ENCODE measurements at places on chromosomes 4 and X.

DNA sequence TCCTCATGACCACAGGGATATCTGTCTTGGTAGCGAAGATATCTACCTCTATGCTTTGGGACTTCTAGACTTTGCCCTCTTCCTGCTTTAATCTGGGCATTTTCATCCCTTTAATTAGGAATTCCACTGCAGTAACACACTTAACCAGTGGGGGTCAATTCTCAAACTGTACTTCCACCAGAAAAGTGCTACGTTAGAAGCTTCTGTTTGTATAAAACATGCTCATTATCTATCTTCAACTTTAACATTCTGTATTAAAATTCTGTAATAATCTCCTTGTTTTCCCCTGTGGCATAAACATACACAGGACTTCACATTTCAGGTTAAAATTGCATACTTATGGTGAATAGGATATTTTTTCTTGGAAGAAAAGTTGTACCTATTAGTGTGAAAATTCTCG lies 105.6 kb downstream of the AMMECR1 start:
- H3K36me3 ChIP-seq = peaks cover 4% of the 10 kb centered on the region
- no peaks in the 10 kb centered on the region for H3K27me3 ChIP-seq
- no peak overlapping the region for H3K4me3 ChIP-seq
- DNase-seq = no peak

DNA sequence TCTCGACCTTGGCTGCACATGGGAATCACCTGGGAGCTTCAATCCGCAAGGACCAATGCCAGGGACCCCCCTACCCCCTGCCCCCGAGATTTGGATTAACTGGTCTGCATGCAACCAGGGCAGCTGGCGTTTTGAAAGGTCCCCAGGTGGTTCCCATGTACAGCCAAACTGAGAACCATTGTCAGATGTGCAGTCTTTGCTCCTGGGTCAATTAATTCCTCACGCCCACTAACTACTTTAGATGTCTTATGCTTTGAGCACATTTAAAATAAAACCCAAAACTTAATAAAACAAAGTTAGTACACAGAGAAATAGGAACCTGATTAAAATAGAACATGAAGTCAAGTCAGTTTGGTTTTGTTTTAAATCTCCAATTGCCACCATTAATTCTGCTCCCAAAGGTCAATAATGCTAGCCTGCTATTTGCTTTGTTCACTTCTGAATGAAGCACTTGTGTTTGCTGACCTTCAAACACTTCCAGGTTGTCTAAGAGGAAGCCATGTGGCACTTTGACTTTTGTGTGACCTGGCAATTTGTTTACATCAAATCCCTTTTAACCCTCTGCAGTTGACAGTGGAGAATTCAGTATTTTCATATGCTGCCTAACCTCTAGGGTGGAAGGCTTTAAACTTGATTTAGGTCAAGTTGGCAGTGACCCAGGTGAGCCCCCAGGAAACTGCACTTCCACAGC lies 27.2 kb upstream of the TMSB4X start:
- H3K36me3 ChIP-seq = no peaks in the 10 kb centered on the region
- H3K4me1 ChIP-seq = peaks cover 60% of the 10 kb centered on the region
- peak overlapping the region; percentile 76 for H3K27ac ChIP-seq
- H3K4me3 ChIP-seq = no peak overlapping the region
- no peak for DNase-seq
- no peaks in the 10 kb centered on the region for H3K27me3 ChIP-seq

GRCh38 chr4:169601016-169601771 lies 11.2 kb downstream of the NEK1 start:
- no peak overlapping the region for H3K27ac ChIP-seq
- H3K4me3 ChIP-seq = no peak overlapping the region
- H3K4me1 ChIP-seq = peaks cover 31% of the 10 kb centered on the region
- no peak for DNase-seq
- no peaks in the 10 kb centered on the region for H3K27me3 ChIP-seq
- peaks cover 13% of the 10 kb centered on the region for H3K36me3 ChIP-seq

DNA sequence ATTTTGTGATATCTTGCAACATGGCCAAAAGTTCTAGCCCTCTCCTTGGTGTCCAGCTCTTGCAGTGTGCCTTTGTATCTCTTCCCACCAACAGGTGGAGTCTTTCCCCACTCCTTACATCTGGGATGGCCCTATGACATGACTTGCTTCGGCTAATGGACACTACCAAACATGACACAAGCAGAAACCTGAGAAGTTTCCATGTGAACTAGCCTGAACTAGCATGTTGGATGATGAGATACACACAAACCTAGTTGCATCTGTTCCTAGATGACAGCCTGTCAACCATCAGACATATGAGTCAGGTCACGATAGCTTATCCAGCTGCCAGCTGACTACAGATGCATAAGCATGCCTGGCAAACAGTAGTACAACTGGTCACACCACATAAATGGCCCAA lies 207.5 kb upstream of the FTHL17 start:
- H3K36me3 ChIP-seq = no peaks in the 10 kb centered on the region
- H3K4me3 ChIP-seq = no peak overlapping the region
- DNase-seq = no peak

DNA sequence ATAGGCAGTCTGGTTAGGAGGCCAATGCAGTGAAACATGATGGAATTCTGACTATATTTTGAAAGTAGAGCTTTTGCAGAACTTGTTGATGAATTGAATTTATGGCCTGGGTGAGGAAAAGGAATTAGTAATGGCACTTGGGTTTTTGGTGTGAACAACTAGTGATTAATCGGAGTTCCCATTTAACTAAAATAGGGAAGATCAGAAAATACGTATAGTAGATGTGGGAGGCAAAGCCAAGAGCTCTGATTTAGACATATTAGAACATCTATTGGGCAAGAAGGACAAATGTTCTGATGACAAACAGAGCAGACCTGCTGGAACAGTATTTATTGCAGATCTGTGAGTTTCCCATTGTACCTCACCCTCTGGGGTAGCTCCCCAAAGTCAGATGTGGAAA lies 12.3 kb upstream of the NDP start:
- H3K4me3 ChIP-seq = no peak overlapping the region
- no peak overlapping the region for H3K27ac ChIP-seq
- DNase-seq = no peak
- H3K4me1 ChIP-seq = no peaks in the 10 kb centered on the region
- no peaks in the 10 kb centered on the region for H3K36me3 ChIP-seq

DNA sequence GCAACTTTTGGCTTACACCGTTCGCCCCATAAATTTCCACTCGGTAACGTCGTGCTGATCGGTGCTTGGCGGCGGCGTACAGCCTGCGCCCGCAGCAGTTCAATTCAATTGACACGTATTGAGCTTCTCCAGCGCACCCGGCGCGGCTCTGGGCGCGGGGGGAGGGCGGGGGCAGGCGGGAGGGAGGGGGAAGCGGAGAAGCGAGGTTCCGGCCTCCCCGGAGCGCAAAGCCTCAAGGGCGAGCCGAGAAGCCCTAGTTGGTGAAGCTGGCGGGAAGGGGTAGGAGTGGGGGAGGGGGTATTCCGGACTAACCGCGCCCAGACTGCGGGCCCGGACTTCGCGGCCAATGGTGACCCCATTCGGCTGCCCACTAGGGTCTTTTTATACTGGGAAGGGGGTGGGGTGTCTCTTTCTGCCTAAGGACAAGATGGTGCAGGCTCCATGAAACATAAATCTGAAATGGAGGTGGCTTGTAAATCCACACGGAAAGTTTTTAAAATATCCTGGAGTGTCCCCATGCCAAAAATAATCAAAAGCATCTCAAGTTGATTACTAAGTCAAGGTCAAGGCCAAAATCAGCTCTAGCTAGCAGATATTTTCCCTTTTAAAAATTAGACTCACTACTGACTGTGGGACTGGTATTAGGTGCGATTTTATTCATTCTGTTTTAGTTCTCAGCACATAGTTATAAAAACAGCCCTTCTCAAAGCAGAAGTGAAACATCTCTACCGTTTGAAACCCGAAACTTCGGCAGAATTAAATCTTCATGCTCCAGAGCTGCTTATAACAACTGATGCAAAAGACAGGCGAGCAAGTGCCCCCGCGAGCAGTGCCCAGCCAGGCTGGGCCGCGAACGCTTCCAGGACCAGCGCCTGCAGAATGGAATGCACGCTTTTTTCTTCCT lies 1.5 kb upstream of the BCOR start:
- H3K4me1 ChIP-seq = peaks cover 14% of the 10 kb centered on the region
- H3K4me3 ChIP-seq = peak overlapping the region; percentile 80
- peaks cover 4% of the 10 kb centered on the region for H3K36me3 ChIP-seq
- H3K27ac ChIP-seq = peak overlapping the region; percentile 91

DNA sequence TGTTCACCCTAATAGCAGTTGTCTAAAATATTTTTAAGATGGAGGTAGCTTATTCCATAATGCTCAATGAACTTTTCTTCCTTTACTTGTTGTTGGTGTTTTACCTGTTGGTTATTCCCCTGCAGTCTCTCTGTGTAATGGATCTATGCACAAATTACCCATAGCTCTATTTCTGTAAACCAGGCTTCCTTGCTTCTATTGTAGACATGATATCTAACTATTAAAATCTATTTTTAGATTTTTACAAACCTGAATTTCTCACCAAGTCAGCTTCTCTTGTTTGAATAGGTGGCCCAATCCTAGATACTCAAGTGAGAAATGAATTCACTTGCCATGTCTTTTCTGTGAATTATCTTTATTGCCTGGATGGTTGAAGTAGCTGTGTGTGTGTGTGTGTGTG lies 24.8 kb downstream of the BMP2K start:
- no peaks in the 10 kb centered on the region for H3K27me3 ChIP-seq
- no peak overlapping the region for H3K27ac ChIP-seq

- DNase-seq = no peak
- no peaks in the 10 kb centered on the region for H3K36me3 ChIP-seq
- H3K27ac ChIP-seq = no peak overlapping the region
- H3K4me1 ChIP-seq = no peaks in the 10 kb centered on the region
- peaks cover 12% of the 10 kb centered on the region for H3K27me3 ChIP-seq
Observed at GRCh38 chr4:145565328-145565727, 53.9 kb upstream of the MMAA start.

GRCh38 chrX:42524379-42524778 lies 253.6 kb downstream of the PPP1R2C start:
- H3K27me3 ChIP-seq = no peaks in the 10 kb centered on the region
- H3K4me1 ChIP-seq = no peaks in the 10 kb centered on the region
- H3K27ac ChIP-seq = no peak overlapping the region
- no peaks in the 10 kb centered on the region for H3K36me3 ChIP-seq

GRCh38 chrX:47515941-47516665 lies 33.1 kb upstream of the ZNF41 start:
- H3K4me3 ChIP-seq = no peak overlapping the region
- H3K36me3 ChIP-seq = no peaks in the 10 kb centered on the region
- peaks cover 10% of the 10 kb centered on the region for H3K27me3 ChIP-seq
- peaks cover 16% of the 10 kb centered on the region for H3K4me1 ChIP-seq
- no peak for DNase-seq
- no peak overlapping the region for H3K27ac ChIP-seq

- H3K27me3 ChIP-seq = no peaks in the 10 kb centered on the region
- H3K4me3 ChIP-seq = no peak overlapping the region
- no peak overlapping the region for H3K27ac ChIP-seq
- peaks cover 47% of the 10 kb centered on the region for H3K36me3 ChIP-seq
- H3K4me1 ChIP-seq = peaks cover 20% of the 10 kb centered on the region
Observed at GRCh38 chr4:83272900-83273299, 11.7 kb downstream of the COQ2 start.

- H3K27me3 ChIP-seq = no peaks in the 10 kb centered on the region
- H3K4me1 ChIP-seq = no peaks in the 10 kb centered on the region
- no peak overlapping the region for H3K4me3 ChIP-seq
- H3K36me3 ChIP-seq = no peaks in the 10 kb centered on the region
- no peak overlapping the region for H3K27ac ChIP-seq
- no peak for DNase-seq
Observed at GRCh38 chr4:28211676-28212470, 1351.2 kb downstream of the STIM2 start.

- H3K4me1 ChIP-seq = no peaks in the 10 kb centered on the region
- H3K27ac ChIP-seq = no peak overlapping the region
- no peak for DNase-seq
- H3K27me3 ChIP-seq = peaks cover 5% of the 10 kb centered on the region
- H3K4me3 ChIP-seq = no peak overlapping the region
Observed at GRCh38 chr4:87547016-87547708, 18.0 kb upstream of the SPARCL1 start.

DNA sequence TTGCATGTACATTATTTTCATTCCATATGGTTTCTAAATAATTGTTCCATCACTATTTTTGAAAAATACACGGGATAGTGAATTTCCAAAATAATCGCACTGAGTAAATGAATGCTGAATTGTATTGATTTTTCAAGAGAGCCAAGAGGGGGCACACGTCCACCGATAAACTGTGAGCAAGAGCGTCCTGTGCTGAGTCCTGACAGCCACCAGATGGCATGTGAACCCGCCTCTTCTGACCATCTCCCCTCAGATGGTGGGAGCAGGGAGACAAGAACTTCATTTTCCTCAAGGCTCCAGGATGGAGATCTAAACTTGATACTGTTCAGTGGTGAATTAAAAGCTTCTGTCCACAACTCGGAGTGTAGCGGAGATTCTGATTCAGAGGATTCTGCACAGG lies 30.6 kb upstream of the IL9R start:
- H3K36me3 ChIP-seq = peaks cover 5% of the 10 kb centered on the region
- H3K4me1 ChIP-seq = peaks cover 22% of the 10 kb centered on the region
- H3K4me3 ChIP-seq = no peak overlapping the region
- DNase-seq = peak; percentile 60
- peaks cover 5% of the 10 kb centered on the region for H3K27me3 ChIP-seq
- H3K27ac ChIP-seq = no peak overlapping the region

DNA sequence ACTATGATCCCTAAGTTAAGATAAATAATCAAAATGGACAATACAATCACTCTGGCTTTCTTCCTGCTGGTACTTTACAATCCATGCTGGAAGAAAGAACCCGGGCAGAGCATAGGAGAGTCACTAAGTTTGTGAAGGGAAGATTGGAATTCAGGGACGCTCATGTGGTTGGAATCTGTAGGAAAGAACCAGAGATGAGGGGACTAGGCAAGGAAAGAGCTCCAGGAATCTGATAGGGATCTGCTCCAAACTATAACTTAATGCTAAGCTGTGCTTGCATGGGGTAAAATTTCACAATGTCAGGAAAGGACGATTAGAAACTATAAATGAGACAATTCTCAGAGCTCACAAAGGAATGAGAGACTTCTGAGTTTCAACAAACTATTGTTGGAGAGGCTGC lies 167.5 kb downstream of the ADGRA3 start:
- H3K4me1 ChIP-seq = no peaks in the 10 kb centered on the region
- H3K27me3 ChIP-seq = no peaks in the 10 kb centered on the region
- no peaks in the 10 kb centered on the region for H3K36me3 ChIP-seq
- H3K4me3 ChIP-seq = no peak overlapping the region
- no peak for DNase-seq
- no peak overlapping the region for H3K27ac ChIP-seq

DNA sequence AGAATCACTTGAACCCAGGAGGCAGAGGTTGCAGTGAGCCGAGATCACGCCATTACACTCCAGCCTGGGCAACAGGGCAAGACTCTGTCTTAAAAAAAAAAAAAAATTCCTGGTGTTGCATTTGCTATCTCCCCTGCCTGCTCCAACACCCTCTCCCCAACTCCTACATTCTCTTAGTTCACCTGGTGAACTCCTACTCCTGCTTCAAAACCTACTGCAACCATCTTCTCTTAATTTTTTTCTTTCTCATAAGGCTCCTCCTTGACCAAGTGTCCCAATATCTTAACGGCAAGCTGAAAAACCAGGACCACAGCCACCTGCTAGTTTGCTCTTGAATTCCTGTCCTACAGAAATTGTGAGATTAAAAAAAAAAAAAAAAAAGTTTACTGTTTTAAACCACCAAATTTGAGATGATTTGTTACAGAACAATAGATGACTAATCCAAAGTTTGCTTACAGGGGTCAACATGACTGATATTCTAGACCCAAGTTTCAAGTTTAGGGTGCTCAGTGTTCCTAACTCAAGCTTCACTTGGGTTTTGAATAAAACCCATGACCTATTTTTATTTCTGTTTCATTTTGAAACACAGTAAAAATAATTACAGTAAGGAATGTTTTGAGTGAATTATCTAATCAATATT lies 13.1 kb upstream of the ANXA5 start:
- H3K4me1 ChIP-seq = peaks cover 38% of the 10 kb centered on the region
- H3K36me3 ChIP-seq = peaks cover 3% of the 10 kb centered on the region
- peaks cover 28% of the 10 kb centered on the region for H3K27me3 ChIP-seq
- DNase-seq = no peak
- H3K27ac ChIP-seq = no peak overlapping the region
- no peak overlapping the region for H3K4me3 ChIP-seq
